ENCODE measurements at places on chromosomes 3 and 15.

GRCh38 chr3:99549957-99550603 is 88.3 kb upstream of the COL8A1 start:
- DNase-seq = no peak

DNA sequence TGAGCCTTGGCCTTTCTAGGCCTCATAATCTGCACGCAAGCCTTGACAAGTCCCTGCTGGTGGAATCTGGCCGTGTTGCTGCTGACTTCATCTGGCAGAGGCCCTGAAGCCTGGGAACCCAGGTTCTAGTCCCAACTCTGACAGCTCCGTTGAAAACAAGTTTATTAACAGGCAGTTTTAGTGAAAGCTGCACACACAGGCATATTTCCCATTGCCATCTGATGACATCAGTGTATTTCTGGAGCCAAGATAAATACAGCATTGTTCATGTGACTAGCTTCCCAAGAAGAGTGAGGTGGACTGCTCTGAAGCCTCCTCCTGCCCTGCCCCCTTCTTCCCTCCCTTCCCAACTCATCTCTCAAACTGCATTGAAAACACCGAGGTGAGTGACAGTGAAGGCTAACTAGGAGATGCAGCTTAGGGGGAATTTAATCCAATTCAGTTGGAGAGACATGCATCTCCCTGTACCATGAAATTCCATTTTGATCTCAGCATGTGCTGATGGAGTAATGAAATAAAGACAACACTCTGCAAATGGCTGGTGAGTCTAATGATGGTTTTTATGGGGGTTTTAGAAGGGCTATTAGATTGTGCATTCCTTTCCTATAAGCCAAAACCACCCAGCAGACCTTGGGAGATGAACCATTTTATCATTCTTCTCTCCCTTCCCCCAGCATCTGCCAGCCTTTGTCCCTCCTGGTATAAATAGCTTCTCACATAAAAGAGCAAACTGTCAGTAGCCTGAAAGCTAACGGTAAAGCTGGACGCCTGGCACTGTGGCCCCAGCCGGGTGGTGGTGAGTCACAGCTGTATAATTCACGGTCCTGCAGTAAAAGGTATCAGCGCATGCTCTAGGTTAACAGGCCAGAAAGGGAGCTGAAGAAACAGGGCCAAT is 38.0 kb downstream of the PRICKLE2 start:
- DNase-seq = no peak

DNA sequence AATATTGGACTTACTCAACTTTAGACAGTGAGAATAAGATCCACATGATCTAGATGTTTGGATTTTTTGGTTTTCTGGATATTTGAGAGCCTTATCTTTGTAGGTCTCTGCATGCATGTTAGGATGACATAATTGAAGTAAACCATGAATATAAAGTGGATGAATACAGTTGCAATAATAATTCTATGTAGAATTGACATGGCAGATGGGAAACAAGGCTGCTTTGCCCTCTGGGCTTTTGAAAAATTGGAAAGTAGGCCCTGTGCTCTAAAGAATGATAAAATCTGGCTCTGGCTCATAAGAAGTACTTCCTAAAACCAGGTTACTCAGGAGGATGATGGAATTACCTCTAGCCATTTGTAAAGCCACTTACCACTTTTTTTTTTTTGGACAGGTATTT is 86.9 kb downstream of the ZNF609 start:
- DNase-seq = no peak

DNA sequence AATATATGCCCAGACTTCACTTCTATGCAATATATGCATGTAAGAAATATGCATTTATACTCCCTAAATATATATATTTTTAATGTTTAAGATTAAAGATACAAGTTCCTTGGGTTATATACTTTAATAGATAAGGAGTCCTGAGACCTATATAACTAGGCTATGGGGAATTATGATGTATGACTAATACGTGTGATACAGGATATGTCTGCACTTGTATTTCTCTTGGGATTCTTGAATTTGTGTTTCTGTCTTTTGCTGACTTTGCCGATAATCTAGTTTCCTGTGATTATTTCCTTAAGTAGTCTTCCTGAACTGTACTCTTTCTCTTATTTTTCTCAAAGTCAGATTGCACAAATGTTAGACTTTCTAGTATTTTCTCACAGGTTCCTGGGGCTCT is 109.6 kb downstream of the PIK3CB start:
- no peak for DNase-seq

- no peak for DNase-seq
Measured at GRCh38 chr3:171164067-171164465, 137.5 kb upstream of the SLC2A2 start.

- no peak for DNase-seq
Measured at GRCh38 chr3:42277676-42278075, 11.7 kb upstream of the CCK start.

DNA sequence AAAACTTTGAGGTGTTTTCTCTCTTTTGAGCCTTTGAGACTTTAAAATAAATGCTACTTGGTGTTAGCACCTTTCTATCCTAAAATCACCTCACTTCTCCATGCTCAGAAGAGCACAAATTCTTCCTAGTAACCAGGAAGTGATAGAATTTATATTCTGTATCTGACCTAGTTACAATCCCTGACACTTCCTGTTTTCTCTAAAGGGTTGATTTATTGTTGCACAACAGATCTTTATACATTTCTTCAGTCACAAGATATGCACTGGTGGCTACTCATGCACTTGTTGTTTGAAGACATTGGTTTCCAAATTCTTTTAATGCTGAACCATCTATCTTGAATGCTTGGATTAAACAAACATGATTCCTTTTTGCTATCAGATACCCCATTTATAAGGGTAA is 47.2 kb upstream of the CNTN3 start:
- DNase-seq = no peak

- DNase-seq = no peak
Measured at GRCh38 chr15:41801850-41802455, 25.9 kb upstream of the JMJD7 start.

DNA sequence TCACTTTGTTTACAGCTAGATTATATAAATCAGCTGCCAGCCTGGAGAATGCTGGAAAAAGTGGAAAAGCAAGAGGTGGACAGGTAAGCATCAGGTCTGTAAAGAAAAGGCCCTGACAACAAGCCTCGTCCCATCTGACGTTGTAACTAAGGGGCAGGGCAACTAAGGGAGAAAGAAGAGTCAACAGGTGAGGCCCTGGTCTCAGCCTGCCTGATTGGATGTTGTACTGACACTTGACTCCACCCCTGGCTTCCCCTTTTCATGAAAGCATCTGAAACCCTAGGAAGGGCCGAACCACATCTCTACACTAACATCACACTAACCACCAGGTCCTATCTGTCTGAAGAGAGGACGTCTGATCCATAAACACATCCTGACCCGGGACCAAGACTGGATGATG is 357.6 kb upstream of the CFAP20DC start:
- no peak for DNase-seq

DNA sequence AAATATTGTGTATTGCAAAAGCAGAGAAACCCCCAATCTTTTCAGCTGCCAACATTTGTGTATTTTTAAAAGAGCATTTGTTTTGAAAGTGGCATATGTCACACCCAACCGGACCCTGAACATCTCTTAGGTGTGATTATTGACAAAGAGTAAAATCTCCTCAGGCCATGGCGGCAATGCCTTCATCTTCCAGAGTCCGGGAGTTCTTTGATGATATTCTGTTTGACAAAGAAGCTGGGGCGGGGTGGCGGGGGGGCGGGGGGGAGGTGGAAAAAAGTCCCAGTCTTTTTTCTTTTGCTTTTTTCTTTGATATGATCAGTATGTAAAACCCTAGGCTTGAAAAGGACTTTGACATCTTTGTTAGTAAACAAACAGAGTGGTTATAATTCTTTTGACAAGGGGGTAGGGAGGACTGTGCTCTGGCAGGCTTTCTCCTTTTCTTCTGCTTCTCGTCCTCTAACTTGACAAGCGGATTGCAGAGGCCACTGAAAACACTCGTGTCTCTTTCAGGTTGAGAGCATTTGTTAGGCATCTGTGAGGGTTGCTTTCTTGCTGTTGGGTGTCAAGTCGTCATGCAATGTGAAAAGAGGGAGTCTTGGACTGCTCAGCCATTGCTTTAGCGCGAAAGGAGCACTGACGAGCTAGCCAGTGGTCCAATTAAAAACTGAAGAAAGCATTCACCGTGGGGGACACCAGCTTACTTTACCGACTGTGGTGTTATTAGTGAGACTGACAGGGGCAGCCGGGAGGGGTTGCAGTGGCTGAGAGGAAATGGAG is 243.2 kb downstream of the NSUN3 start:
- no peak for DNase-seq

GRCh38 chr3:17038141-17038540 is 153.4 kb downstream of the PLCL2 start:
- DNase-seq = no peak
